ENCODE measurements at places on chromosomes 3 and 15. TPM values are rescaled to one million over a fixed set of nuclear protein-coding genes. Genes with fewer than 3 reads are reported as not detected.
A peak's percentile ranks its signal among the peaks of the same experiment; 100 is the strongest.

GRCh38 chr3:47916201-47916600 lies 100.0 kb downstream of the MAP4 start:
- H3K4me3 ChIP-seq = no peak overlapping the region
- H3K4me1 ChIP-seq = peaks cover 3% of the 10 kb centered on the region
- H3K27ac ChIP-seq = no peak overlapping the region
- H3K27me3 ChIP-seq = no peaks in the 10 kb centered on the region
- DNase-seq = no peak

DNA sequence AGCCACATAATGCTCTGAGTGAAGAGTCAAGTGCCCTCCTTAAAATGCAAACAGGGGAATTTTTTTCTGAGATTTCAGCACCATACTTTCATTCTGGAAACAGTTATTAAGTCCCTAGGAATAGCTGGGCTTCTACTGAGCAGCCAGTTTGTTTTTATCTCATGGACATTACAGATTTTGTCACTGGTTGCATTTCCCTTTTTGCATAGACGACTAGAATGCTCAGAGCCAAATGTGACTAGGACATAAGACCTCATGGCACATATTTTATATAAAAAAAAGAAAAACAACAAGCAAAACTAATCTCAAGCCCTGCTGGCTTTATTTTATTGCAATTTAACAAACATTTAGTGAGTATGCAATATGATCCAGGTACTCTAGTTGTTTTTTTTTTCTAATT lies 112.7 kb upstream of the NANOGP8 start:
- no peak overlapping the region for H3K27ac ChIP-seq
- DNase-seq = no peak
- H3K4me1 ChIP-seq = no peaks in the 10 kb centered on the region

GRCh38 chr3:168796339-168796738 lies 700.6 kb upstream of the GOLIM4 start:
- H3K27me3 ChIP-seq = no peaks in the 10 kb centered on the region
- no peak for DNase-seq
- H3K4me3 ChIP-seq = no peak overlapping the region
- H3K27ac ChIP-seq = no peak overlapping the region
- no peaks in the 10 kb centered on the region for H3K4me1 ChIP-seq

Gene C3orf80
- 0.43 TPM for total RNA-seq

DNA sequence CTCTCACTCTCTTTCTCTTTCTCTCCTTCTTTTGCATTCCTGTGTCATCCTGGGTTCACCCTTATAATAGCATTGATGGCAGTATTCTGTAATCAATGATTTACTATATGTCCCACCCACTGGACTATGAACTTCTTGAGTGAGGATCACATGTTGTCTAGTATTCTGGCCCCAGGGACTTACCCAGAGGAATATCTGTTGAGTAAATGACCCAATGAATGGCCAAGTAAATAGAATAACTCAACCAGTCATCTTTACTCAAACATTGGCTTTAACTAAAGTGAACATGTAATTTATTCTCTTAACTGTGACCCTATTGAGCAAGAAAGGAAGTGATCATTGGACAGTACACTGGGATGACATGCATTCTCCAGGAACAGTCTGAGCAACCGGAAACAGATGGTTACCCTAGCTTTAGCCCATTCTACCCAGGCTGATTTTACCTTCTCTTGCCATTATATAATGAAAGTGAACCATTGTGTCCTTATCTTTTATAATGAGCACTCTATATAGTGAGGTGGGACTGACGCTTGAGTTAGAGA lies 94.5 kb upstream of the SOX14 start:
- no peaks in the 10 kb centered on the region for H3K27me3 ChIP-seq
- H3K36me3 ChIP-seq = no peaks in the 10 kb centered on the region
- H3K4me3 ChIP-seq = no peak overlapping the region
- H3K27ac ChIP-seq = no peak overlapping the region
- H3K4me1 ChIP-seq = no peaks in the 10 kb centered on the region

DNA sequence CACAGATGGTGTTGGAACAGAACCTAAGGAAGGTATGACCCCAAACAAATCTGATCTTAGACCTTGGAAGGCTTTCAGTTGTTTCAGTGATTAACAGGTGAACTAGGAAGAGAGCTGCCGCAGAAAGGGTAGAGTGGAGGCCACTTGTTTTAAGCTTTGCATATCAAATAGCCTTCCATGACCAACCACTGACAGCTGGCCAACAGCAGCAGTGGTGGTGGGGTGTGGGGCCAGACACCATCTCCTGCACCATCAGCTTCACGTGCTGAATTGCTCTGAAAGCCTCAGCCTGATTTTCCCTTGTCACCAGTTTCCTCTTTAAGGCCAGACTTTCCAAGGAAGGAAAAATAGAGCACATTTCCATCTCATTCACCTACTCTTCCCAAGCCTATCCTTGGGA lies 16.6 kb upstream of the OSBPL11 start:
- H3K4me3 ChIP-seq = no peak overlapping the region
- H3K27me3 ChIP-seq = no peaks in the 10 kb centered on the region
- H3K27ac ChIP-seq = no peak overlapping the region

DNA sequence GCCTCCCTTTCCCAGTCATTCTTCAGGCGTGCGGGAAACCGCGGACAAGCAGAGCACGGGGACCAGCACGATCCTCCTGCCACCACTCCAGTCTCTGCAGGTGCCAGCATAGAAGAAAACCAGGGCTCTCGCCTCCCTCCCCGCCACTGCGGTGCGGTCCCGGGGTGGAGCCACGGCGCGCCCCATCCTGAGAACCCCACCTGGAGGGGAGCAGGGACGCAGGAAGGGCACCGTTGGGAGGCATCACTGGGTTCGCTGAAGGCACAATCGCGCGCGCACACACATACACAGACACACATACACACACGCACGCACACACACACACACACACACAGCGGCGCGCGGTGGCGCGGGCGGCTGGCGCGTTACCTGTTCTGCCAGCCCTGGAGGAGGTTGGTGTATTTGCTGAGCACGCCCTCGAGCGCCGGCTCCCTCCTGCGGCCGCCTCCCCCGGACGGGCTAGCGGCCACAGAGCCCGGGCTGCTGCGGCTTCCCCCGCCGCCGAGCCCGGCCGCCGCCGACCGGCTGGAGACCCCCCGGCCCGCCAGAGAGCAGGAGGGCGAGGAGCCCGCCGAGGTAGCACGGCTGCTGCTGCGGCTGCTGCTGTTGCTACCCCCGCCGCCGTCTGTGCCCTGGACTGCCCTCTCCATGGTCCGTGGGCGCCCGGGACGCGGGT lies 394 bp downstream of the OSBPL10 start:
- H3K4me1 ChIP-seq = peaks cover 7% of the 10 kb centered on the region
- peak overlapping the region; percentile 77 for H3K4me3 ChIP-seq
- H3K27me3 ChIP-seq = no peaks in the 10 kb centered on the region
- H3K36me3 ChIP-seq = no peaks in the 10 kb centered on the region
- H3K27ac ChIP-seq = peak overlapping the region; percentile 89
- peak; percentile 72 for DNase-seq

Gene SLC2A2
- total RNA-seq = 0.18 TPM

DNA sequence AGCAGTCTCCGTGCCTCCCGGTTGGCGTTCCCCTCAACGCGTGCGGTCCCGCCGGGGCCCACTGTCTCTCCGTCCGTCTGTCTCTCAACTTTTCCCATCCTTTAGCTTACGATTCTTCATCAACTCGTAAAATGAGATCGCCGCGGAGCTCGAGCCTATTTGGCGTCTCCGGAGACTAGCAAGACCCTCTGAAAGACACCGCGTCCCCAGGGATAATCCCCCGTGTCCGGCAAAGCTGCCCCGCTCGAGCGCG lies 3.4 kb downstream of the GATA2 start:
- peaks cover 19% of the 10 kb centered on the region for H3K4me1 ChIP-seq
- DNase-seq = peak; percentile 35
- H3K36me3 ChIP-seq = no peaks in the 10 kb centered on the region
- H3K4me3 ChIP-seq = peak overlapping the region; percentile 58
- H3K27me3 ChIP-seq = peaks cover 10% of the 10 kb centered on the region

Gene MAP6D1
- total RNA-seq = 0.67 TPM

- no peak overlapping the region for H3K27ac ChIP-seq
- DNase-seq = peak; percentile 66
- no peaks in the 10 kb centered on the region for H3K36me3 ChIP-seq
- no peak overlapping the region for H3K4me3 ChIP-seq
- H3K4me1 ChIP-seq = peaks cover 6% of the 10 kb centered on the region
These were observed 10.0 kb upstream of the MBNL1 start for GRCh38 chr3:152258448-152259393.
